ENCODE measurements at places on chromosomes 12 and 14.
A peak's percentile ranks its signal among the peaks of the same experiment; 100 is the strongest.

GRCh38 chr14:73863209-73863608 lies 11.6 kb downstream of the PTGR2 start:
- no peak for DNase-seq

DNA sequence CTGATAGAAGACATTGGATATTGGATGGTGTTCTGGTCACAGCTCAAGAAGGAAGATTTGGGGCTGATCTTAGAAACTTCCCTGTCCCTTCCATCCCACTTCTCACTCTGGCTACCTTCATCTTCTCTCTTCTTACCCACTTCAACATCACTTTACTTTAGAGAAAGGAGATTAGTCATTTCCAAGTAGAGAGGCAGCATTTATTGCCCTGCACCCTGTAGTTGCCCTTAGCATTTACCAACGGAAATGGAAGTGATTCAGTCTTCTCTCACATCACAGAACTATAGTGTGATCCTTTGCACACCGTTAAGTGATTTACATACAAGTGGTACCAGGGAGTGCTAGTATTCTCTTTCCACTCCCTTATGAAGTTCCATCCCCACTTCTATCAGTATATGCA lies 52.4 kb downstream of the PHLDA1 start:
- no peak for DNase-seq

DNA sequence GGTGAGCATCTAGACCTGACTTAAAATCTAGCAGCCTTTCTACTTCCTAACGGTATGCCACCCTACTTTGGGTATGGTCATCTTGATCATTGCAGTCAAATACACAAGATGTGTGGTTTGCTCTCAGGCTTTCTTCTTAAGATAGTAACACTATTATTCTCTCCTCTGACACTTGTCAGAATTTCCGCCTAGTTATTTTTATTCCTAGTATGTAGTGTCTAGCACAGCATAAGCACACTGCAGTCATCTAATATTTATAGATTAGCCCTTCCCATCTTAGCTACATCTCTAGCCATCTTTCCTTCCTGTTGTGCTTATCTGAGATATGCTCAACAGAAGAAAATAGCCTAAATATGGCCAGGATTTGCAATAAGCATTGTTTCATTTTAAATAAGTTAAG lies 180.1 kb downstream of the C12orf50 start:
- no peak for DNase-seq

DNA sequence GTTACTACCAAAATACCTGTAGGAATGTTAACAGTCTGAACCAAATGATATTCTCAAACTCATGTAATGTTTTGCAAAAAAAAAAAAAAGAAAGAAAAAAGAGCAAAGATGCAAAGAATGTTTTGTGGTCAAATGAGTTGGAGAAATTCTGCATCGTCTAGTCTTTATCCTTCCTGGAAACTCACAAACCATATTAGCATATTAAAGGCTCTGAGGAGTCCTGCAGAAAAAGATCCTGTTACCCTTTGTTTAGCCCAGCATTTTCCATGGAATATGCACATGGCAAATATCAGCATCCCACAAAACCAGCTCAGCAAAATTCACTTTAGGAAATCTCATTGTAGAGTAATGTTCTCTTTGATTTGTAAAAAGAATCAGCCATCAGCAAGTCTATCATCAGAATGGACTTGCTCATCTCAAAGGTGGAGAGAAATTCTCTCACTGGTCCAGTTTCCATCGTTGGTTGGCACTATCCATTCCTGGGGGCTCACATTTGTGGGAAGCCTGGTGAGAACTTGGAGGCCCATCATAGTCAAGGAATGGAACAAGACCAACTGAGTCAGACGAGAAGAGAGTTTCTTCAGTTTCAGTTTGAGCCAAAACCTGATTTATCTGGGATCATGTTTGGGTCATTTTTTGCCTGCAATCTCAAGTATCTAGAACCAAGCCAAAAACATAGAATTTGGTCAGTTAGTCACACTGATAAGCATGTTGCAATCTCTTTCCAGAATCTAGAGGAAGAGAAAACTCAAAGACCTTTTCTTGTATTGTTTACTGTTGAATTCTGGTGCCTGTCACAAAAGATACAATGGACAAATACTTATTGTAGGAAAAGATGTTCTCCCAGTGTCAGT lies 129.8 kb downstream of the TBX5 start:
- DNase-seq, result no peak

GRCh38 chr14:98325761-98326160 lies 946.2 kb downstream of the BCL11B start:
- DNase-seq, result no peak

DNA sequence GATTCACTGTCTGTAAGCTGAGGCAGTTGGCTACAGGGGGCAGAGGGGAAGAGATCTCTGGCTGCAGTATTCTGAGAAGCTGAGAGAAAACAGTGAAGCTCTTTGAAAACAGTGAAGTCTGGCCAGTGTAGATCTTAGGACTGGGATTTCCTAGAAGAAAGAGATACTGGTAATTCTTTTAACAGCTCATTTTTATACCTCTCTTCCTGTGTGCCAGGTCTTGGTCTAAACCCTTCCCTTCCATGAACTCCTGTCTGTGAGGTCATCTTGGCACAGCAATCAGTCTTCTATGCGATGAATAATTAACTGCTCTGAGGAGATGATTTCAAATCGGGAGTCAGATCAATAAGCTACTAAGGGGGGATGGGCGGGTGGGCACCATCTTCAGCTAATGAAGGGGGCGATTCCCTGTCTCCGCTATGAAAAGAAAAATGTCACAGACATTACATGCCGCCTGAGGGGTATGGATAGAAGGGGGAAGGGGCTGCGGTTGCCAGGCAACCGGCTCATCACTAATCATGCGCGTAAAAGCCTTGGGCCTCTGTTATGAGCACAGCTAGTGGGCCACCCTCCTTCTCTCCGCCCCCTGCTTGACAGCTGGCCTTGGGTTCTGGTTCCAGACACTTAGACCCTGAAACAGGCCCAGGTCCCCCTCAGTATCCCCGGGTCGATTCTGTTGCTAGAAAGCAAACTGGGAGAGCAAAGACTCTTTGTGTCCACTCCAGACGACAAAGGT lies 75.3 kb upstream of the CEP83 start:
- DNase-seq, result no peak

- DNase-seq, result no peak
Measured at GRCh38 chr12:53217931-53218307, 10.9 kb upstream of the ITGB7 start.

DNA sequence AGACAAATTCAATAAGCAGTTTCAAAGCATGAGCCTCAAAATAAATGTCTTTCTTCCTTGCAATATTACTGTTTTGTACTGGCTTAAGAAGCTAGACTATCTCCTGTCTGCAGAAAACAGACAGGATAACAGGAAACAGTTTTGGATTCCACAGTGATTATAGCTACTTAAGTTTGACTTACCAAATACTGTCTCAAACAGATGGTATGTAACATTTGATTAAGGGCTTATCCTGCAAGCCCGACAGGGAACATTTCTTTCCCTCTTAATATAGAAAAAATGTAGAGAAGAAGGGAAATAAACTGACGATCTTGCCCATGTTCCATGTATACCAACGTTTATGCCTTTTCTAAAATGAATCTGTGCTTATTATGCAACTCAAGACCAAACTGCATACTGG lies 179.9 kb upstream of the EEA1 start:
- DNase-seq, result no peak

- DNase-seq, result no peak
Measured at GRCh38 chr14:34951286-34951685, 31.5 kb upstream of the SRP54 start.

DNA sequence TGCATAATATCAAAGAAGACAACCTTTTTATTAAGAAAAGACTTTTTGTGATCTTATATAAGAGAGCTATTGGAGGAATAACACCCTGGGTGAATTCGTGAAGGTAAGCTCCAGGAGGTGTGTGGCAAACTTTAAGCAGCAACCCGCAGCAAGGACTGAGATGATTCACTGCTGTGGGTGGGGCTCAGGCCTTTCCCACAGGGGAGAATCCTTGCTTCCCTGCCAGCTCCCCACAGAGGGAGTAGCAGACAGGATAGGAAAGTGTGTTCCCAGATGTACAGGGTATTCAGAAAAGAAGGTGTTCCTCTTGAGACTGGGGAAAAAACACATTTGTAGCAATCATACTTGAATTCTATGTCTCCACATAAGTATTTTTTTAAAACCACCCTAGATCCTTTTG lies 9.2 kb downstream of the NDUFA12 start:
- DNase-seq, result no peak

GRCh38 chr14:35361141-35361480 lies 43.4 kb downstream of the NFKBIA start:
- DNase-seq, result no peak

- no peak for DNase-seq
Measured at GRCh38 chr14:54600717-54601109, 33.8 kb downstream of the SAMD4A start.

- DNase-seq, result no peak
Measured at GRCh38 chr14:50082784-50083466, 33.4 kb downstream of the VCPKMT start.

- no peak for DNase-seq
Measured at GRCh38 chr12:98374007-98374406, 141.4 kb upstream of the TMPO start.

DNA sequence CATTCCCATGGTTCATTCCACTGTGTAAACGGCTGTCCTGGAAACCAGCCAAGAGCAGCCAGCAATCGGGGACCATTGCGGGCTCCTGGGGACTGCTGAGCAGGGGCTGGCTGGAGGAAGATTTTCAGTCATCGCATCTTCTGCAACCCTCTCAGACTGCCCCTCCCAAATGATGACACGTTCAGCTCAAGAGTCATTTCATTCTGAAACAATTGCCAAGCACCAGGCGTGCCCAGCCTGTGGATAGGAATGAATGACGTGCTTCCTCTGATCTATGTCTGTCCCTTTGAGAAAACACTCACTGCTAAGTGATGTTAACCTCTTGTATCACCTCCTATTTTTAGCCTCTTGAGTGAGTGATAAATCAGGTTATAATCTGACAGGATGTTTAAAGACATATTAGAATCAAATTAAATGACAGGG lies 62.0 kb downstream of the NDUFA12 start:
- no peak for DNase-seq

DNA sequence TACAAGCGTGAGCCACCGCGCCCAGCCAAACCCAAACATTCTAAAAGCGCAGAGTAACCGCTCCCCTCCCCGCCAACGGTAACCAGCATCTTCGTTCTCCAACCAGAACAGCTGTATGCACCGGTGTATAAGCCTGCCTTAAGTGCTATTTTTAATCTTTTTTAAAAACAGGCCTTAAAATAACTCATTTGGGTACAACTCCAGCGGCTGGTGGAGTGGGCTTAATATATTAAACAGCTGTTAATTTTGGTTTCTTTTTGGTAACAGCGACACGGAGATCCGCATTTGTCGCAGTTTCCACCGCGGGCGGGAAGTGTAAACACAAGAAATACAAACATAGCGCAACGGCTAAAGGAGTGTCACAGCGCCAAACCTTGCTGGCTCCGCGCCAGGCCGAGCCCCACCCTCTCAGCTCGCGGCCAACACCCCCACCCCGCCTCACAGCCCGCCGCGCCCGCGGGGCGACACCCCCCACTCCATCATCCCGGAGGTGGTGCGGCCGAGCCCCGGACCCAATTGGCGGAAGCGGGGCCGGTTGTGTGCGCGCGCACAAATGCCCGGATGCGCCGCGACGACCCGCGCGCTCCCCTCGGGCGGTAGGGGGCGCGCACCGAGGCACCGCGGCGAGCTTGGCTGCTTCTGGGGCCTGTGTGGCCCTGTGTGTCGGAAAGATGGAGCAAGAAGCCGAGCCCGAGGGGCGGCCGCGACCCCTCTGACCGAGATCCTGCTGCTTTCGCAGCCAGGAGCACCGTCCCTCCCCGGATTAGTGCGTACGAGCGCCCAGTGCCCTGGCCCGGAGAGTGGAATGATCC lies at the start of gene MDM2:
MDM2 (plus strand) TSS at position 602 of the 812 bp plus-strand sequence. CDS start 301 bp downstream, outside the sequence.
- peak; percentile 95 for DNase-seq

GRCh38 chr14:87231336-87232026 lies 761.5 kb downstream of the GALC start:
- DNase-seq, result no peak

All from liver (tissue), 10 donors.